ENCODE measurements at places on chromosomes 7 and 10.

DNA sequence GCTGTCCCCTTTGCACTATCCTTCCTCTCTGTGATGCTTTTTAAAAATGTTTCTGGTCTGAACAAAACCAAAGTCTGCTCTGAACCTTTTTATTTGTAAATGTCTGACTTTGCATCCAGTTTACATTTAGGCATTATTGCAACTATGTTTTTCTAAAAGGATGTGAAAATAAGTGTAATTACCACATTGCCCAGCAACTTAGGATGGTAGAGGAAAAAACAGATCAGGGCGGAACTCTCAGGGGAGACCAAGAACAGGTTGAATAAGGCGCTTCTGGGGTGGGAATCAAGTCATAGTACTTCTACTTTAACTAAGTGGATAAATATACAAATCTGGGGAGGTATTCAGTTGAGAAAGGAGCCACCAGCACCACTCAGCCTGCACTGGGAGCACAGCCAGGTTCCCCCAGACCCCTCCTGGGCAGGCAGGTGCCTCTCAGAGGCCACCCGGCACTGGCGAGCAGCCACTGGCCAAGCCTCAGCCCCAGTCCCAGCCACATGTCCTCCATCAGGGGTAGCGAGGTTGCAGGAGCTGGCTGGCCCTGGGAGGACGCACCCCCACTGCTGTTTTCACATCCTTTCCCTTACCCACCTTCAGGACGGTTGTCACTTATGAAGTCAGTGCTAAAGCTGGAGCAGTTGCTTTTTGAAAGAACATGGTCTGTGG, 11.4 kb upstream of the CSGALNACT2 start:
- DNase-seq, result no peak

- DNase-seq, result no peak
Measured at GRCh38 chr7:121334875-121335648, 6.3 kb downstream of the WNT16 start.

- DNase-seq, result no peak
Measured at GRCh38 chr7:98175260-98175940, 35.8 kb upstream of the BHLHA15 start.

DNA sequence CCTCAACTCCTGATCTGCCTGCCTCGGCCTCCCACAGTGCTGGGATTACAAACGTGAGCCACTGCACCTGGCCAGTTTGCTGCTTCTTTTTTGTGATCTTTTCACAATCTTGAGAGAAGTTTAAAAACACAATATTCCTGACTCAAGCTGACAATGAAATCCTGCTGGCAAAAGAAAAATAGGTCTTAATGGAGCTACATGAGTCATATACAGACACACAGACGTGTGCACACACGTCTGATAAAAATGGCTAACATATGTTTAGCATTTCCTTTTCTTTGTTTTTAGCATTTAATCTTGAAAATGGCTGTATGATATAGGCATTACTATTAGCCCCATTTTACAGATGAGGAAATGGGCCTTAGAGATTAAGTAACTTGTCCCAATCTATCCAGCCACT, 29.4 kb upstream of the RAB18 start:
- no peak for DNase-seq

- DNase-seq, result peak; percentile 58
Measured at GRCh38 chr10:60944058-60944909, at the start of gene RHOBTB1. TSS of gene RHOBTB1 (minus strand) at chr10:60944185. CDS start at chr10:60911542, 32,643 bp downstream.

- DNase-seq, result no peak
Measured at GRCh38 chr10:116815641-116816415, 33.5 kb upstream of the ENO4 start.

GRCh38 chr7:22587322-22587721, 87.3 kb upstream of the STEAP1B start:
- DNase-seq, result no peak

- DNase-seq, result peak; percentile 12
Measured at GRCh38 chr7:112789453-112789816, 758 bp downstream of the TMEM168 start.

DNA sequence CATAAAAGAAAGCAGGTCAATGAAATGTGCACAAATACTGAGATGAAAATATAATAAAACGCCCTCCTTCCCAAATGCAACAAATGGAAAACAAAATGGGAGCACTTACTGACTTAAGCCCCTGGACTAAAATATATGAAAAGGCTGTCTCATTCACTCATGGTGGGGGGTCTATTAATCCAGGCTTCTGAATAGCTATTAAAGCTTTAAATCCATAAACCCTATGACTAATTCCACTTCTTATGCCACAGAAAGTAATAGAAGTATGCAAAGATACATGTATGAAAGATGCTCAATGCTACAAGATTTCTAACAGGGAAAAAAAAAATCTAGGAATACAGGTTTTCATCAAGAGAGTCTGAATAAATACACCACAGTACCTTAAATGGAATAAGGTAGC, 20.5 kb downstream of the EIF3A start:
- DNase-seq, result no peak

All from GM13976 (cell line).